ENCODE measurements at places on chromosomes 1 and 21. TPM values are rescaled to one million over a fixed set of nuclear protein-coding genes. Genes with fewer than 3 reads are reported as not detected.

Gene MAN1C1
- total RNA-seq = 0.63 TPM

GRCh38 chr1:152861374-152861773 is 1.6 kb downstream of the LCE7A start:
- DNase-seq = no peak

- DNase-seq = no peak
Observed at GRCh38 chr1:51272916-51273315, 36.8 kb downstream of the RNF11 start.

DNA sequence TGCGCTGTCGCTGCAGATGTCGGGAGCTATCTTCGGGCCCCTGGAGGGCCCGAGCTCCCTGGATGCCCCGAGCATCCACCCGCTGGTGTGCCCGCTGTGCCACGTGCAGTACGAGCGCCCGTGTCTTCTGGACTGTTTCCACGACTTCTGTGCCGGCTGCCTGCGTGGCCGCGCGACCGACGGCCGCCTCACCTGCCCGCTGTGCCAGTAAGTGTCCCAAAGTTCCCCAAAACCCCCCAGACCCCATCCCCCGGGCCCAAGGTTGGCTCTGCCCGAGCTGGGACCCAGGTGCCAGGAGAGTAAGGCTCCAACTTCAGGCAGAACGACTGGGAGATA is 569 bp downstream of the RNF207 start:
- no peak for DNase-seq

GRCh38 chr1:7632176-7632575 is 138.9 kb upstream of the VAMP3 start:
- no peak for DNase-seq

All from Daoy (cell line).